ENCODE measurements at places on chromosomes 4 and X. TPM values are rescaled to one million over a fixed set of nuclear protein-coding genes. Genes with fewer than 3 reads are reported as not detected.

KCNE5 gene
- total RNA-seq = 0.36 TPM

MAPK10 gene
- total RNA-seq = 0.36 TPM

XAGE1A gene
- not detected for total RNA-seq

EDA gene
- 2.8 TPM for total RNA-seq

AFM gene
- total RNA-seq = not detected

GAGE1 gene
- not detected for total RNA-seq

CITED1 gene
- total RNA-seq = not detected

BGN gene
- total RNA-seq = 34.2 TPM

C4orf50 gene
- not detected for total RNA-seq

BCORL1 gene
- total RNA-seq = 3.1 TPM

GYPA gene
- total RNA-seq = not detected

CNKSR2 gene
- total RNA-seq = not detected

GLRA2 gene
- total RNA-seq = not detected

FAM47A gene
- total RNA-seq = not detected

HTR2C gene
- total RNA-seq = not detected

CCDC158 gene
- total RNA-seq = not detected

GLRB gene
- total RNA-seq = 5.6 TPM

TCEANC gene
- total RNA-seq = 1.4 TPM

BEX1 gene
- 0.27 TPM for total RNA-seq

PLK4 gene
- 31.9 TPM for total RNA-seq

ADGRL3 gene
- not detected for total RNA-seq

GLUD2 gene
- total RNA-seq = 3.4 TPM

USP17L22 gene
- not detected for total RNA-seq

PRKG2 gene
- not detected for total RNA-seq

KLB gene
- under 0.01 TPM for total RNA-seq

SRPK3 gene
- not detected for total RNA-seq

CDKL5 gene
- 3.7 TPM for total RNA-seq

STARD8 gene
- total RNA-seq = 20.2 TPM

NXF2 gene
- not detected for total RNA-seq

CPXCR1 gene
- not detected for total RNA-seq

PNMA5 gene
- not detected for total RNA-seq

RBM47 gene
- 0.22 TPM for total RNA-seq

S100P gene
- total RNA-seq = not detected

CLIC2 gene
- 18.0 TPM for total RNA-seq

NSUN7 gene
- under 0.01 TPM for total RNA-seq

TDO2 gene
- total RNA-seq = not detected

VCX3A gene
- total RNA-seq = not detected

BEX5 gene
- not detected for total RNA-seq

MAGEA10 gene
- total RNA-seq = not detected

TEX13D gene
- total RNA-seq = not detected

CT45A3 gene
- total RNA-seq = not detected

PALLD gene
- 10.1 TPM for total RNA-seq

GRIA2 gene
- 0.27 TPM for total RNA-seq

EFHC2 gene
- 0.07 TPM for total RNA-seq

GDPD2 gene
- not detected for total RNA-seq

RTL9 gene
- not detected for total RNA-seq

FREM3 gene
- total RNA-seq = not detected

MUC7 gene
- not detected for total RNA-seq

SOD3 gene
- not detected for total RNA-seq

CTSO gene
- total RNA-seq = 6.9 TPM

EGFL6 gene
- not detected for total RNA-seq

TCEAL1 gene
- 22.4 TPM for total RNA-seq

SPARCL1 gene
- not detected for total RNA-seq

GPR82 gene
- not detected for total RNA-seq

MAGEC1 gene
- not detected for total RNA-seq

EVC2 gene
- 11.5 TPM for total RNA-seq

FAM149A gene
- total RNA-seq = 0.36 TPM

RNF212 gene
- 0.36 TPM for total RNA-seq

SUPT20HL2 gene
- not detected for total RNA-seq

All from thoracic aorta endothelial cell (primary cell).